OCI-LY7 (cell line): ENCODE measurements at places on chromosomes 1 and 21. TPM values are rescaled to one million over a fixed set of nuclear protein-coding genes. Genes with fewer than 3 reads are reported as not detected.

The ZNF644 gene
- total RNA-seq = 65.1 and 71.1 TPM in 2 replicates

The ICOSLG gene
- 8.3 and 8.6 TPM in 2 replicates for total RNA-seq

The PPM1J gene
- total RNA-seq = 3.7 and 4.2 TPM in 2 replicates

The SPRR3 gene
- total RNA-seq = not detected in 2 replicates

The CFAP107 gene
- not detected in 2 replicates for total RNA-seq

The PKP1 gene
- not detected in 2 replicates for total RNA-seq

The LCE1E gene
- total RNA-seq = not detected in 2 replicates

The DNASE2B gene
- total RNA-seq = not detected in 2 replicates

The TLCD4 gene
- not detected in 2 replicates for total RNA-seq

The CLDN8 gene
- total RNA-seq = not detected in 2 replicates

The TCHH gene
- total RNA-seq = not detected in 2 replicates

The OPRD1 gene
- not detected in 2 replicates for total RNA-seq

The CRNN gene
- not detected in 2 replicates for total RNA-seq

The RAB25 gene
- 0.48 TPM in 1 of 2 replicates, not detected in the other for total RNA-seq

The CPTP gene
- total RNA-seq = 20.3 and 20.6 TPM in 2 replicates

The GBP5 gene
- not detected in 2 replicates for total RNA-seq

The NRDC gene
- total RNA-seq = 156 and 162 TPM in 2 replicates

The PGLYRP3 gene
- not detected in 2 replicates for total RNA-seq

The HHAT gene
- total RNA-seq = 9.5 and 11.1 TPM in 2 replicates

The LRRC71 gene
- not detected in 2 replicates for total RNA-seq

The ACTL8 gene
- not detected in 2 replicates for total RNA-seq

The NVL gene
- total RNA-seq = 36.7 and 43.0 TPM in 2 replicates

The BCAN gene
- total RNA-seq = not detected in 2 replicates

The RNU1-4 gene
- 1,721 and 1,968 TPM in 2 replicates for total RNA-seq

The TPTE gene
- not detected in 2 replicates for total RNA-seq

The ARHGAP30 gene
- 86.7 and 101 TPM in 2 replicates for total RNA-seq

The HSD3B2 gene
- total RNA-seq = not detected in 2 replicates
